ENCODE measurements at places on chromosomes 4 and X.
A peak's percentile ranks its signal among the peaks of the same experiment; 100 is the strongest.

GRCh38 chrX:21973321-21974010 lies 33.0 kb downstream of the SMS start:
- DNase-seq = no peak

GRCh38 chr4:147518086-147518485 lies 37.2 kb downstream of the EDNRA start:
- DNase-seq = no peak

DNA sequence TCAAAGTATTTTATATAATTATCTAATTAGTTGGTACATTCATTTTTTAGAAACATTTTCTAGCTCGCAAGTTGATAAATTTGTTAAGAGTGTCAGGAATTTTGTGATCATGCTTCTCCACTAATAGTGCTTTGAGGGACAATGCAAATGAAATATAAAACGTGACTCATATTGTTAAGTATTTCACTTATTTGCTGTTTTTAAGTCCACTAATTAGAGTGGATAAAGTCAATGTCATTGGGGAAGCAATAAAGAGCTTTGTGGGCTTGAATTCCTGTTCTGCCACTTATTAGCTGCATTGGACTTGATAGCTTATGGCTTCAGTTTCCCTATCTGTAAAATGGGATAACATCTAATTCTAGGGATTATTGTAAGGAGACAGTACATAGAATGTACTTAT lies 26.5 kb upstream of the ANAPC4 start:
- DNase-seq = no peak

DNA sequence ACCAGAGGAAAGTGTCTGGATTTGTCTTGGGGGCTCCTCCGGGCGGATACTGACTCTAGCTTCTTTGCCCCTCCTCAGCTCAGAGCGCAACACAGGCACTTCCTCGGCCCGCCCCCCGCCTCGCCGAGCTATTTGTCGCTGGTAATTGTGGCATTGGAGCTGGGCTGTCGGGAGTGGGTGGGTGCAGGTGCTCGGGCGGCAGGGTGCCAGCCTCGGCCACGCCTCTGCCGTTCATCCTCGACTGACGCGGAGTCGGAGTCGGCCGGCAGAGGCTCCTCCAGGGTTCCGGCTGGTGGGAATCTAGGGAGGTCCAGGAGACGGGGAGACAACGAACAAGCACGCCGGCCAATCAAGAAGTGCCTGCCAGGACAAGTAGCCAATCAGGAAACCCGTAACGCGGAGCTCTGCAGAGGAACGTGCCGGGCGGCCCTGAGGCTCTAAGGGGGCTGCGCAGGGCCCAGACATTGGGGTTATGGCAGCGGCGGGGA lies 3.9 kb upstream of the SYN1 start:
- peak; percentile 69 for DNase-seq

DNA sequence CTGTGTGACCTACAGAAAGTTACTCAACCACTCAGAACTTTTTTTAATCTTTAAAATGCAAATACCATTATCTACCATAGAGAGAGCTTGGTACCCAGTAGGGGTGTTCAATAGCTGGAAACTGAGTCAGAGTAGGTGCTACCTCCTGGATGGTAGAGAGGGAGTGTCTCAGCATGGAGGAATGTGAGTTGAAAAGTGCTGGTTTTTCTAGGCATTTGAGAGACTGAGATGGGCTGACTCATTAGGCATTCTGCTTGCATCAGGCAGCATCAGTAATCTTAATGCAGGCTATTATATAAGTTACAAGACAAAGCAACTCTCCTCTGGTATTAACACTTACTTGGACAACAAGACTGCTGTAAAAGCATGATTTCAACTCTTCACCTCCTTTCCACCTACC lies 70.9 kb upstream of the ARHGEF9 start:
- DNase-seq = no peak

DNA sequence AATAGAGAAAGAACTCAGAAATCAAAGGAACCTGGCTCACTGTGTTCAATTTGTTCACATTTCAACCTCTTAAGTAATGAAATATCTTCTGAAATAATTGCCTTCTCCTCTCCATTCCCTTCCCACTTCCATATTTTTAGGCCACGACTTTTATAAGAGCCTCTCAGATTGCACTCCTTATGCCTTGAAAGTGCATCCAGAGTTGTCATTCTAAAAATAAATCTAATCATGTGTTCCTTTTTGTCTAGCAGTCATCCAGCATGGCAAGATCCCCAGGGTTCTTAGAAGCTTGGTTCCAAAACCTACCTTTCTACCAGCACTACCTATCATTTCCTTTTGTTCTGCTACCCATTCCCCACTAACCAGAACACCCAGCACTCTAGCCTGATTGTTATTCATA lies 42.4 kb upstream of the RPA4 start:
- DNase-seq = no peak

DNA sequence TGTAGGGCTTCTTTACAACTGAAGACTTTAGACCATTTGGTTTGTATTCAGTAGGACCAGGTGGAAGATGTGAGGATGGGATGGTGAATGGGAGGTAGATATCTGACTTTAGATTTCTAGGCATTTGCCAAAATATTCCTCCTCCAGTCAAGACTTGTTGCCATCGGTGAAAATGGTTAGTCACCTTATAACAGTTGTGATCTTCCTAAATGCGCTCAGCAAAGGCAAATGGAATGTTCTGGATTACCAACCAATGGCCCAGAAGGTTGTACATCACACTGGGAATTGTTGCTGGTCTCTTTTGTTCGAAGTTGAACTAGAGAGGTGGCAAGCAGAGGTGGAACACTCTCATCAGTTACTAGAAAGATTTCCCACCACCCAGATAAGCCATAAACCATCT lies 33.9 kb downstream of the TMSB4X start:
- DNase-seq = no peak

DNA sequence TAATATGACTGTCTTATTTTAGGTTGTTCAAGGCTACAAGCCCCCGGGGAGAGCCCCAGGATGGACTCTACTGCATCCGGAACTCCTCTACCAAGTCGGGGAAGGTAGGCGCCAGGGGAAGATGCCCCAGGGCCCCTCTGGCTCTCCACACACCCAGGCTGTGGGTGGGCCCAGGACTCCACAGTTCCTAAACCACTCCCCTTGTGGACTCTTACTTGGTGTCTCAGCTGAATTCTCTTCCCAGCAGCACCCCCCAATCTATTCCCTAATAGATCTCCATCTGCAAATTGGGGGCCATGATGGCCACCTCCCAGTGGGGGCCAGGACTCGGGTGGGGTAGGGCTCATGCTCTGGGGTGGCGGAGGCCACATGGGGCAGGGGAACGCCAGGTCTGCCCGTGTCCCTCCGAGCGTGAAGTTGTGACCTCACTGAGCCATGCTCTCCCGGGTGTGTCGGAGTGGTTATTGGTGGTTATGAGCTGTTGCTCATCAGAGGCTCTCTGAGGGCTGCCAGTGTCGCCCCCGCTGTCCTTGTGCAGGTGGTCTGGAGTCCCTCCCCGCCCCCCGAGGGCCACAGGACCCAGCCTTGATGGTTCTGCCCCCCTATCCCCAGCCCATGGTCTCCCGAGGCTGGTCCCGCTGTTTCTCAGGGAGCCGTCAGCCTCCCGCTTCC lies 11.2 kb upstream of the ADD1 start:
- DNase-seq = no peak

GRCh38 chr4:169219440-169219839 lies 51.3 kb downstream of the SH3RF1 start:
- DNase-seq = no peak

DNA sequence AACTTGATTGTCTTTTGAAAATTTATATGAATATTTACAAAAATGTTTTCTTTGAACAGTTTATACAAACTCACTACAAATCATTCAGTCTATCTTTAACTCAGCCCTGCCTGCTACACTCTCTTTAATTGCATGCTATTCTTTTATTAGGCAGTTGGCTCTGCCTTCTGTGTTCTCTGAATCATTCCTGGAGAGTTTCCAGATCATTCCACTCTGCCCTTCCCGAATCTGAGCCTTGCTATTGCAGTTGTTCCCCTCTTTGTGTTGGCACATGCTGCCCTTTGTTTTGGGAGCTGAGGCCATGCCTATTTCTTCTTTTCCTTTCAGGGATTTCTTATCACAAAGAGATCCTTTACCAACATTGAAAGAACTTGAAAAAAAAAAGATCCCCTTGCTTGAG lies 8.7 kb upstream of the TECRL start:
- no peak for DNase-seq

DNA sequence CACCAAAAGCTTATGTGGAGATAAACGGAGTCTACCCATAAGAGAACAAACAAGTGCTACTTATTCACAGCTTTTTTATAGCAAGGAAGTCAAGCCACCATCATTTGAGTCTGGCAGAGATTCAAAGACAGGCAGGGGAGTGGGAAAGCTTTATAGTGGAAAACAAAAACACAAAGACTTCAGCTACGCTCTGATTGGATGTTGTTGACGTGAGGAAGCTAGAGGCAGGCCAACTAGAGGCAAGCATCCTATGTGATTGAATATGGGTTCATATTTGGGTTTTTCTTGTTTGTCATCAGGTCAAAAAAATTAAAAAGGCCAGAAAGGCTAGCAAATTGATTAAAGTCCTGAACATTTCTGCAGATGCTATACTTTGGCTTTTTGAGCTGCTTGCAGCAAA lies 719 bp upstream of the TCEAL4 start:
- DNase-seq = no peak

DNA sequence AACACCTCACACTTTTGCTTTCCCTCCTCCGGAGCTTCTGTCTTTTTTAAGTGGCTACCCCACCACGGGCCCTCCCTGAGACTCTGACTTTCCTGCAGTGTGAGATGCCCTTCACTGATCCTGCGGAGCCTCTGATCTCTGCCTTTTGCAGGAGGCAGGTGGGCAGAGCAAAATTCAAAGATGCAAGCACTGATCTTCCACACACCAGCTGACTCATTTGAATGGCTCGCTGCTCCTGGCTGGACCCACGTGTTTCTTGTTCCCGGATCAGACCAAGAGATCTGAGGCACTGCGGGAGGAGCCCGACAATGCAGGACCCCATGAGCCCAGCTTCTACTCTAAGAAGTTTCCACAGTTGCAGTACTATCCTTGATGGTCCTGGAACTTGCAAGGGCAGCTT lies 1607.9 kb upstream of the TENM3 start:
- DNase-seq = no peak

DNA sequence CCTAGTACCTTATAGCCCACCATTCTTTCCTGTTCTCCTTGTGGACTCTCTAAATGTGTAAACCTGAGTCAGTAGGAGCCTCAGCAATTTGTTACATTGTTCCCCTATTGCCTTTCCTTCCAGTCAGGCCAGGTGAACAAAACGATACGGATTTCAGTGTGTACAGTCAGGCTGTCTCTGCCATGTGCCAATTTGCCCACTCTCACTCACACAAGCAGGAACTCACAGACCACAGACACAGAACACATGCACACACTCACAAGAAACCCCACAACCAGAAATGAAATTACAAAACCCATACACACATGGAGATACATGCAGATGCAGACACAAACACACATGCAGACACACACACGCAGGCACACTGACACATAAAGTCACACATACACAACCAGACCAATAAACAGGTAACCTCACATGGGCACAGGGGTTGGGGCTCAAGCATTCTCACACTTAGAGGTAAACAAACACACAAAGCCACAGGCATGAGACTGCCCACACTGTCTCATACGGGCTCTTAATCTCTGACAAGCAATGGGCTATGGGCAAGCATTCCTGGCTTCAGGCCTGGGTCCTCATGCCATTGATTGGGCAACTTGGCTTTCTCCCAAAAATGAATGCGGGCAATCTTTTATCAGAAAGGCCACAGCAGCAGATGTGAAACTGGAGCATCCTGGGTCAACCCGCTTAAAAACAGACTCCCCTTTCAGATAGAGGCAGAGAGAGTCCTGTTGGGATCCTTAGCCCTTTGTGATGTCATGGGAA lies 68.7 kb downstream of the NBDY start:
- DNase-seq = no peak

DNA sequence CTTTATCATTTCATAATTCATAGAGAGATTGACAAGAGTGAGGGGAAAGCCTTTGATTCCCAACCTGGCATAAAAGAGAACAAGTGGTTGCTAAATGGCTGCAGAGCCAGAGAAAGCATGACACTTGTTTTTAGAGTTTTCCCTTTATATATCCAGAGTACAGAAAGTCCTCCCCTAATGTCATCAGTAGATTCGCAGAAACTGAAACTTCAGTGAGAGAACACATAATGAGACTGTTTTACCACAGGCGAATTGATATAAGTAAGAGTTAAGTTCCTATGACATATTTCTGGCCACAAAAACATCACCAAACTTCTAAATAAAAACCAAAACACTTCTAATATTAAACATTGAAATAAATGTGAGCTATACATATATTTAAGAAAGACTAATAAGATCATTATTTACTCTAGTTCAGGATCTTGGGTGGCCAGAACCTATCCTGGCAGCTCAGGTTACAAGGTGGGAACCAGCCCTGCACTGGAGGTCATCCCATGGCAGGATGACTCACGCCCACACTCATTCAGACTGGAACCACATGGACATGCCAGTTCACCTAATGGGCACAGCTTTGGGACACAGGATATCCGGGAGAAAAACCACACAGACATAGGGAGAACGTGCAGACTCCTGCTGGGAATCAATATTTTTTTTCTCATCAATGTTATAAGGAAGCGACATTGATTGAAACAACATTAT lies 35.5 kb downstream of the NWD2 start:
- no peak for DNase-seq

- no peak for DNase-seq
These were observed 243.2 kb upstream of the POF1B start for GRCh38 chrX:85622635-85623034.

DNA sequence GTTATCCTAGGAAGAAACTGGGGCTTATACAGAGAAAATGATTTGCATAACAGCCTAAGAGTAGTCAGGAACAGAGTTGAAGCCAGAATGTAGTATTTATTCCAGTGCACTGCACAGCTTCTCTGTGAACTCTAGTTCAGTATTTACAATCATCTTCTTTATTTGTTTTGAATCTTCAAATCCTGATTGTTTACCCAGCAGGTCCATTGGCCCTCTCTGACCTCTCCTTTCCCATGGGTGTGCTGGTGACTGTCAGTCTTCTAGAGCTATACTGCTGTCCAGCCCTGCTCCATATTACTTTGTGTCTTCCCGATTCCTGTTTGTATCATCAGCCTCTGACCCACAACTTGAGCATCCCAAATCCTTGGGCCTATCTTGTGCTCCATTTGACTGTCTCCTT lies 301.9 kb upstream of the HS3ST1 start:
- no peak for DNase-seq

DNA sequence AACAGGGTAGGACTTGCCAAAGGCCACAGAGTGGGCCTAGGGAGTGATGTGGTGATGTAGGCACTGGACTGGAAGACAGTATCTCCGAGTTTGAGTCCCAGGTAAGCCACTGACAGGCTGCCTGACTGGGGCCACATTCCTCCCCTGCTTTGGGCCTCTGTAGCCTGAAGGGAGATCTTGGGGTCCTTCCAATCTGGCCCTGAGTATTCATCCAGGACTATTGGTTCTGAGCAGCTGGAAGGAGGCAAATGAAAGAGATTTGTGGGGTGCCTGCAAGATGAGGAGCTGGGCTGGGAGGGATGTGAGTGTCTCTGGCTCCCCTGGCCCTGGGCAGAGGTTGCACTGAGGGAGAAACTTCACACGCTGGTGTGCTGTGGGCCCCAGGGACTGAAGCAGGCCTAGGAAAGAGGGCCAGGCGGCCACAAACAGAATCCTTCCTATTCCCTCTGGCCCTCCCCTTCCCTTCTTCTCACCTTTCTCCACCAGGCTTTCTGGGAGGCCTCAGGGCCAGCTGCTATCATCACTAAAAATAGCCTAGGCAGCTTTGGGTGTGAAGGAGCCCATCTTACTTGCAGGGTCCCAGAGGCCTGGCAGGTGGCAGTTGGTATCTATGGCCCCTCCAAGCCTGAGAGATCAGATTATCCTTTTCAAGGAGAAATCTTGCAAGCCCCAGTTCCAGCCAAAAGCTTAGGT lies 70.1 kb downstream of the PJA1 start:
- DNase-seq = no peak

GRCh38 chr4:46425775-46426400 lies 36.0 kb upstream of the GABRA2 start:
- no peak for DNase-seq
